NCI-H1105 treated with DMSO at 0.1 percent for 48 hours (cell line): ENCODE measurements at places on chromosomes 16 and 17.

GRCh38 chr16:78552716-78553115, 453.3 kb downstream of the WWOX start:
- no peak for DNase-seq

GRCh38 chr17:50052822-50053653, 2.9 kb upstream of the ITGA3 start:
- DNase-seq = no peak

DNA sequence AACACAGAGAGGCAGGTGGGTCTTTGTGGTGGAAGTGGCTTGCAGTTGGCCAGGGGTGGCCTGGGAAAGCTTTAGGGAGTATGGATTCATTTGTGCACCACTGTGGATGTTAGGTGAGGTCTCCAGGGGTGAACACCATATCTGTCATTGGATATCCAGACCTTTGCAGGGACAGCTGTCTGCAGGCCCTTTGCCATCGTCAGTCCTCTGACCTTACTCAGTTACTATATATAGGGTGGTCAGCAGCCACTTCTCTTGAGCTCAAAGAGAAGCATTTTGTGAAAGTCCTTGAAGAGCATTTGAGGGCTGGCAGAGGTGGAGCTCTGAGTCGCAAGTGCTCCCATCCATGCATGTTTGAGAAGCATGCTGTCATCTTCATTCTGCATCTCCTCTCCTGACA, 40.4 kb downstream of the TMEM11 start:
- DNase-seq = no peak

- DNase-seq = no peak
Observed at GRCh38 chr16:1193825-1194581, 31.1 kb downstream of the TPSG1 start.

DNA sequence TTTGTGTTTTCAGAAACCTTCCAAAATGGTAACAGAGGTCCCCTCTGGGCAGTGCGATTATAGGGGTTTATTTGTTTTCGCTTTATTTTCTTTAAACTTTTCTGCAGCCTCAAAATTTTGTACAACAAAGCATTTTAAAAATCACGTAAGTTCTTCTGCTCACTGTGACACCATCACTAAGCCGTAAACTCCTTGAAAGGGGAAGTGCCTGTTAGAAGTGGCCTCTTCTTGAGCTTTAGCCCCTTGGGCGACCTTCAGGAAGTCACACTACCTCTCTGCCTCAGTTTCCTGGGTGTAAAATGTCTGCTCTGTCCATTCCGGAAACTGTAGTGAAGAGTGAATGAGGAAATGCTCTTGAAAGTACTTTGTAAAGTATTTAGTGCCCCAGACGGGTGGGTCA, 26.6 kb downstream of the ARHGAP27 start:
- DNase-seq = no peak

DNA sequence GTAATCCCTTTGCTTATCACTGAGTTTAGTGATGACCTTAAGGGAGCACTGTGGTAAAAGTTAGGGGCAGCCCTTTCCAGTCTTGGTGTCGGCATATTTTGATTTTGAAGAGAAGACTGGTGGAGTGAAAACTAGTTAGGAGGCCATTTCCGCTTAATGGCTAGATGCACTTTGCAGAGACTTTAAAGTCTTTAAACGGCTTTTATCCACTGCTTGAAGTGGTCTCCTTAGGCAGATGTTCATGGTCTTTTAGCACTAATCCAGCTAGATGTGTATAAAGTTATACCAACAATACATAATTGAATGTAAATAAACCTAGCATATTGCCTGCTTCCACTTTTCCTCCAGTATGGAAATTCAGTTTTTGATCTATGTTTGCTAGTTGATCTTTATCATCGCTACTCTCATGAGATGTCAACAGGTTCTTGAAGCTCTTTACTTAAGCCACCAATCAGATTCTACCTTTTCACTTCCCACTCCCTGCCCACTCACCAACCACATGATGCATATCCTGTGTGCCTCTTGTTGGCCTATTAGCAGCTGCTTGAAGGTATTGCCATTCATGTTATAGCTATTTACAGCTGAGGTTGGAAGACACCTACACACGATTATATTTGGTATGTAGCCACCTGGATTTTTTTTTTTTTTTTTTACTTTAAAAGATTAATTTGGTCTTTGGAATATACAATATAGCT, 132.0 kb downstream of the NLK start:
- no peak for DNase-seq

DNA sequence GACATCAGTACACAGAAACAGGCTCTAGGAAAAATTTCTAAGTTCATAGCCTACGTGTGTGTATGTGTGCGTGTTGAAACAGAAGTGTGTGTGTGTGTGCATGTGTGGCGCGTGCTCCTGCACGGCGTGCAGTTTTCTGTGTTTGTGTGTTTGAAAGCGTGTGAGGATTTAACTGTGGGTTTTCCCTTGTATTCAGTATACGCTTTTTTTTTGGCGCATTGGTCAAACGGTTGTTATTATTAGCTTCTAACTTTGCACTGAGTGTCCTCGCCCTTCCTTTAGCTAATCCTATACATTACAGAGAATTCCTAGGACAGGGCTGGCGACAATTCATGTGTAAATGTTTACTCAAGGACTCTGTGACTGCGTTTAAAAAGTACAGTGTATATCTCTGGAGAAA, 23.0 kb downstream of the TMC6 start:
- no peak for DNase-seq

- DNase-seq = peak; percentile 18
Observed at GRCh38 chr17:70775679-70776078, 606.3 kb downstream of the KCNJ2 start.

GRCh38 chr17:78257810-78258322, 26.4 kb downstream of the TMEM235 start:
- no peak for DNase-seq

DNA sequence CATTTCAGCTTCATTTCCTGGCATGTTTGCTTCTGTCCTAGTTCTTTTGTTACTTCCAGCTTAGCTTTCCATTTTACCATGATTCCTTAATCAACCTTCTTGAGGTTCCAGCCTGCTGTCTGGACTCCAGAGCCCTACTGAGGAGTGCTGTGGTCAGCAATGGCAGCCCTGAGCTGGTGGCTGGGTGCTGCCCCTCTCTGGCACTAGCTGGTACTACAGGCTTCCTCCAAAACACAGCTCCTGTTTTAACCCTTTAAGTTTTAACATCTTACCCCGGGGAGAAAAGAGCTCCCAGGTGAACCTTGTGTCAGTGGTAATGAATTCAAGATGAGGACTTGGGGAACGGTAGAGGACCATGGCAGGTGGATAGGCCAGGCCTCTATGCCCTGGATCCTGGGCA, 395.5 kb downstream of the TMEM114 start:
- DNase-seq = no peak

DNA sequence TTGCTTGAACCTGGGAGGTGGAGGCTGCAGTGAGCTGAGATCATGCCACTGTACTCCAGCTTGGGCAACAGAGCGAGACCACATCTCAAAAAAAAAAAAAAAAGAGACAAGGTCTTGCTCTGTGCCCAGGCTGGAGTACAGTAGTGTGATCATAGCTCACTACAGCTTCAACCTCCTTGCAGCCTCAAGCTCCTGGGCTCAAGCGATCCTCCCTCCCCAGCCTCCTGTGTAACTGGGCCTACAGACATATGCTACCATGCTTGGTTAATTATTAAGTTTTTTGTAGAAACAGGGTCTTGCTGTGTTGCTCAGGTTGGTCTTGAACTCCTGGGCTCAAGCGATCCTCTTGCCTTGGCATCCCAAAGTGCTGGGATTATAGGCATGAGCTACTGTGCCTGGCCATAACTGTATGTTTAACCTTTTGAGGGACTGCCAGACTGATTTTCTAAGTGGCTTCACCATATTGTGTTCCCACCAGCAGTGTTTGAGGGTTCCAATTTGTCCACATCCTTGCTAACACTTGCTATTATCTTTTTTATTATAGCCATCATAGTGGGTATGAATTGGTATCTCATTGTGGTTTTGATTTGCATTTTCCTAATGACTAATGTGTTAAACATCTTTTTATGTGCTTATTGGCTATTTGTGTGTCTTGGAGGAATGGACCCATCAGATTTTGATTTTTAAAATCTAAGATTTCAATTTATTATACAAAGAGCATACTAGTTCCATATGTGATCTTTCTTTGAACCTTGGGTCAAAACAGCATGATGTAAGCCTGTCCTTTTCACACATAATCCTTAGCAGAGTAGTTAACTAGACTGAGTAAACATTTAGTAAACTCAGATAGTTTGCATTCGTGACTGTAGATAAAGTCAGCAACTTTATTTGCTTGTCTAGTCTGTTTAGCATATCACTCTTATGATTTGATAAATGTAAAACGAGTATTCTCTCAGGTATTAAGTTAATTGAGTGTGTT, 38.1 kb upstream of the KPNB1 start:
- DNase-seq = no peak

DNA sequence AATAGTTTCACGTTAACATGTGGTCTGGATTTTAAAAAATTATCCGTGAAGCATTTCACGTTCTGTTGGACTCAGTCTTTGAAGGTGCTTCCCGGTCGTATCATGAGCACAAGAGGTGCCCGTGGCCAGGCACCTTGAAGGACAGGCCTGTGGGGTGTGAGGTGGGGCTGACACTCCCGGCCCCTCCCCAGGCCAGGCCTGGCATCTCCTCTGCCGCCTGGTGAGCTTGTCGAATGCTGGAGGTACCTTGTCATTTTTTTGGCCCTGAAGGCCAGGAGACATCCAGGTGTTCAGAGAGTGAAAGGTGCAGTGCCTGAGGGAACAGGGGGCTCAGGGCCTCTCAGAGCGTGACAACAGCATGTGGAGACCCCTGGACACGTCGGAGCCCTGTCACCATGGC, 11.7 kb downstream of the ZNF469 start:
- DNase-seq = no peak
